ENCODE measurements at places on chromosomes 3 and 15.

GRCh38 chr3:89216016-89216739 lies 108.8 kb downstream of the EPHA3 start:
- DNase-seq = no peak

DNA sequence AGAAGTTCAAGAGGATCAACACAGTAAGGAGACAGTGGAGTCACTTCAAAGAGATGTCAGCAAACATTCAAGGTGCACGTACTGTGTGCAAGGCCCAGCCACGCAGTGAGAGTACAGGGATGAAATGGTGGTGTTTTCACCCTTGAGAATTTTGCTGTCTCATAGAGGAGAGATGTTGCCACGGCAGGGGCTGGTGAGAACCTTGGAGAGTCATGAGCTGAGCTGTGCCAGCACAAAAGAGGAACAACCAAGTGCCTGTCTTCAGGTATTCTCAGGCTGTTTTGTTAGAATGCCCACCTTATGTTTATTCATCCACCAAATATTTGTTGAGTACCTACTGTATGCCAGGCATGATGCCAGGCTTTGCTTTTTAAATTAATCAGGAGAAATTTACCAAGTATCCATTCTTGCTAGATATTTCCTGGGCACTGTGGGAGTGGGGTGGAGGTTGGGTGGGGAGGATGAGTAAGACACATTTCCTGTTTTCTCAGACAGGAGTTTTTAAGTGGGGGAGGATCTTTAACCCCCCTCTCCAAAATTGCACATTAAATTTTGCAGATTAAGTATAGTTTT lies 72.6 kb downstream of the SLC6A11 start:
- no peak for DNase-seq

DNA sequence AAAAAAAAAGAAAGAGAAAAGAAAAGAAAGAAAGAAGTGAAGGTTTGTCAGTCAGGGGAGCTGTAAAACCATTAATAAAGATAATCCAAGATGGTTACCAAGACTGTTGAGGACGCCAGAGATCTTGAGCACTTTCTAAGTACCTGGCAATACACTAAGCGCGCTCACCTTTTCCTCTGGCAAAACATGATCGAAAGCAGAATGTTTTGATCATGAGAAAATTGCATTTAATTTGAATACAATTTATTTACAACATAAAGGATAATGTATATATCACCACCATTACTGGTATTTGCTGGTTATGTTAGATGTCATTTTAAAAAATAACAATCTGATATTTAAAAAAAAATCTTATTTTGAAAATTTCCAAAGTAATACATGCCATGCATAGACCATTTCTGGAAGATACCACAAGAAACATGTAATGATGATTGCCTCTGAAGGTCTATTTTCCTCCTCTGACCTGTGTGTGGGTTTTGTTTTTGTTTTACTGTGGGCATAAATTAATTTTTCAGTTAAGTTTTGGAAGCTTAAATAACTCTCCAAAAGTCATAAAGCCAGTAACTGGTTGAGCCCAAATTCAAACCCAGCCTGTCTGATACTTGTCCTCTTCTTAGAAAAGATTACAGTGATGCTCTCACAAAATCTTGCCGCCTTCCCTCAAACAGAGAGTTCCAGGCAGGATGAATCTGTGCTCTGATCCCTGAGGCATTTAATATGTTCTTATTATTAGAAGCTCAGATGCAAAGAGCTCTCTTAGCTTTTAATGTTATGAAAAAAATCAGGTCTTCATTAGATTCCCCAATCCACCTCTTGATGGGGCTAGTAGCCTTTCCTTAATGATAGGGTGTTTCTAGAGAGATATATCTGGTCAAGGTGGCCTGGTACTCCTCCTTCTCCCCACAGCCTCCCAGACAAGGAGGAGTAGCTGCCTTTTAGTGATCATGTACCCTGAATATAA lies 2.0 kb downstream of the B2M start:
- DNase-seq = no peak

DNA sequence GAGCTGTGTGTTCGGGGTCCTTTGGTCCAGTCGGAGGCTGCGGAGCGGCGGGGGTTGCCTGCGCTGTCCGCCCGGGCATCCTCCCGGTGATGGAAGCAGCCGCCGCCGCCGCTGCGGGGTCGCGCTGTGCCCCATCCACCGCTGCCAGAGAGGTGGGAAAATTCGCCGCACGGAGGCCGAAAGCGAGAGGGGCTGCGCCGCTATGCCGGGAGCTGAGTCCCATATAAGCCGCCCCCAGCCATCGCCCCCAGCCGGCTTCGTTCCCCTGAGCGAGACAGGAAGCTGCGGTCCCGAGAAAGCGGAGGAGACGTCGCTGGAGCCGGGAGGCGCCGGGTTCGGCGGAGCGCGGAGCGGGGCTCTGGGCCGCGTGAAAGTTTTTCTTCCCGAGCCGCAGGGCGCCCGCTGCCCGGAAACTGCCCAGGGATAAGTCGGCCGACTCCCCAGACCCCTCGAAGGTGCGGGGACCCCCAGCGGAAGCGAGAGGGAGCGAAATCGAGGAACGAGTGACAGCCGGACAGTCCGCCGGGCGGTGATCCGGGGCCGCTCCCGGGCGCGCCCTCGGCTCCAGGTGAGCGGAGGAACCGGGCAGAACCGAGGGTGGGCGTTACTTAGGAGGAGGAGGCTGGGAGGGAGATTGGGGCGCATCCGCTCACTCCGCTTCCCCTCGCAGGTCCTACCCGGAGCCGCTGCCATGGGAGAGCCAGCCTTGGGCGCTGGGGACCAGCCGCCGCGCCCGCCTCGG lies 574 bp downstream of the CHST2 start:
- DNase-seq = no peak

DNA sequence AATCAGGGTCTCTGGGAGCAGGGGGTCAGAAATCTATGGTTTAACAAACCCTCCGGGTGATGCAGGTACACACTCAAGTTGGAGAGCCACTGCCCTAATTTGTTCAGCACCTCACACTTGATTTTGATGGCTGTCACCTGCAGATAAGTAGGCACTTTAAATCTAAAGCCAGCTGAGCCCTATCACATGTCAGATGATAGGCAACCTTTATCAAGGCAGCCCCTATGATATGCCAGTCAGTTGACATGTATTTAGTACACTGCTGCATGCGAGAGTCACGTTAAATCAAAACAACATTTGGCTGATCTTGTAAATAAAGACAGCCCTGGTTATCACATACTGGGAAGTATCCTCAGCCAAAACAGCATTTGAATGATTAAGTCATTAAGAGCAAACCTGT lies 104.4 kb upstream of the MCTP2 start:
- no peak for DNase-seq

- DNase-seq = no peak
Measured at GRCh38 chr15:33738941-33739664, 229.2 kb upstream of the CHRM5 start.

- no peak for DNase-seq
Measured at GRCh38 chr3:63295356-63295755, 17.2 kb downstream of the SYNPR start.

DNA sequence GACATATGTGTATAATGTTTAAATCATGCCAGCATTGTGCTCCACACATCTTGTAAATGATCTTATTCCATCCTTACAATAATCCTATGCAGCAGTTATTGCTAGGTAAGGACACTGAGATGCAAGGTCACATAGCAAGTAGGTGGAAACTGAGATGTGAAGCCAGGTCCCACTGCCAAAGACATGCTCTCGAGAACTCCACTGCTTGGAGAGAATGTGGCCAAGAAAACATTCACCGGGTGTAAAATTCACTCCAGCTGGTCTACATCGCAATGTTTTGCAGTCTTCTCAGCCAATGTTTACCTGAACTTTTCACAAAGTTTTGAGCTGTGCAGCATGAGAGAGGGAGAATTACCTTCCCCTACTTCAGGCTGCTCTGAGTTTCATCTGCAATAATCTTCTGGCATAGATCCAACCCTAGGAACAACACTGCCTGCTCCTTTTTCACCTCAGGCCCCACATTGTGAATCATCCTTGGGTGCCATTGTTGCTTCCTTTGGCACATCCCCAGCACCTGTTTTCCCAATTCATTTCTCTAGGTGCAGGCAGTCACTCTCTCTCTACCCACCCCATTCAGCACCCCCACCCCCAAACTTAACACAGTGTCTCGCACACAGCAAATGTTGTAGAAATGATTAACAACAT lies 53.5 kb upstream of the PRTG start:
- DNase-seq = no peak

GRCh38 chr3:60827666-60828065 lies 423.6 kb downstream of the FHIT start:
- DNase-seq = no peak

DNA sequence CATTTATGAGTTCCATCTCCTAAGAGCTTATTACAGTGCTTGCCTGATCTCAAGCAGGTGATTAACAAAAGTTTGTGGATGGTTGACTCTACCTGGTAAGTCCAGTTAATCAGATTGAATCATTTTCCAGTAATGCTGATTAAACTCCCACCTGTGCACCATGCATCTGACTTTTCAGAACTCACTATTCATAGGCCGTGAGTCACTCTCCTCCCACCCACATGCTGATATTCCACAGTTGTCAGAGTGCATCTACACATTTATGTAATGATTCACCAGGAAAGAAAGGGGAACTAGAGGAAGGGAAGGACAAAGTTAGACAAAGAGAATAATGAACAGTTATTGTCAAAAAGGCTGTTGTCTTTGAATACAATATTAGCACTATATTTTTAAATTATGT lies 106.2 kb upstream of the UBE3A start:
- peak; percentile 25 for DNase-seq

- DNase-seq = no peak
Measured at GRCh38 chr3:37236024-37236423, 61.6 kb upstream of the LRRFIP2 start.

DNA sequence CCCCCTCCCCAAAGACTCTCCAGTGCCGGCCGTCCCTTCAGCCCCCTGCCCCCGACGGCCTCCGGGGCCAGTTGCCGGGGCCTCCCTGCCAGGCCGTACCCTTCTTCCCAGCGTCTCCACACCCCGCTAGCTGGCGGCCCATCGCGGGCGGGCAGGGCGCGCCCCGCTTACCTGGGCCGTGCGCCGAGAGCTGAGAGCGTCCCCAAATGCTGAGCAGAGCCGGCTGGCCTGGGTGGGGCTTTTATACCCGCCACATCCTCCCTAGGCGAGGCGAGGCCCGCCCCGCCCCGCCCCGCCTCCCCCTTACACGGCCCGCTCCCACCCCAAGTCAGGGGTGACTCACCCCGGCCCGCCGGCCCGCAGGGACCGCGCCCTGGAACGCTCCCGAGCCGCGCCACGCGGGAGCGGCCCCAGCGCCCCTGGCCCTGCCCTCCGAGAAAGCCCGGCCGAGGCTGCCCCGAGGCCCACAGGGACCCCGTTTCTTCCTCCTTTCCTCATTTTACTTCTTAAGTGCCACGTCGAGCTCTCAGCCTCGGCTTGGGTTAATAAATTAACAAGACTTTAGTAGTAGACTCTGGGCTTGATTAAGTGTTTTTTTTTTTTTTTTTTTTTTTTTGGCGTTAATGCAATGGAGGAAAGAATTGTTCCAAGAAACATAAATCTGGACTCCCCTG lies at the start of gene ANXA2:
ANXA2 (minus strand) TSS at position 215 of the 674 bp plus-strand sequence. CDS start 11,911 bp downstream, outside the sequence.
- no peak for DNase-seq

- DNase-seq = no peak
Measured at GRCh38 chr3:60760145-60760544, 491.1 kb downstream of the FHIT start.

DNA sequence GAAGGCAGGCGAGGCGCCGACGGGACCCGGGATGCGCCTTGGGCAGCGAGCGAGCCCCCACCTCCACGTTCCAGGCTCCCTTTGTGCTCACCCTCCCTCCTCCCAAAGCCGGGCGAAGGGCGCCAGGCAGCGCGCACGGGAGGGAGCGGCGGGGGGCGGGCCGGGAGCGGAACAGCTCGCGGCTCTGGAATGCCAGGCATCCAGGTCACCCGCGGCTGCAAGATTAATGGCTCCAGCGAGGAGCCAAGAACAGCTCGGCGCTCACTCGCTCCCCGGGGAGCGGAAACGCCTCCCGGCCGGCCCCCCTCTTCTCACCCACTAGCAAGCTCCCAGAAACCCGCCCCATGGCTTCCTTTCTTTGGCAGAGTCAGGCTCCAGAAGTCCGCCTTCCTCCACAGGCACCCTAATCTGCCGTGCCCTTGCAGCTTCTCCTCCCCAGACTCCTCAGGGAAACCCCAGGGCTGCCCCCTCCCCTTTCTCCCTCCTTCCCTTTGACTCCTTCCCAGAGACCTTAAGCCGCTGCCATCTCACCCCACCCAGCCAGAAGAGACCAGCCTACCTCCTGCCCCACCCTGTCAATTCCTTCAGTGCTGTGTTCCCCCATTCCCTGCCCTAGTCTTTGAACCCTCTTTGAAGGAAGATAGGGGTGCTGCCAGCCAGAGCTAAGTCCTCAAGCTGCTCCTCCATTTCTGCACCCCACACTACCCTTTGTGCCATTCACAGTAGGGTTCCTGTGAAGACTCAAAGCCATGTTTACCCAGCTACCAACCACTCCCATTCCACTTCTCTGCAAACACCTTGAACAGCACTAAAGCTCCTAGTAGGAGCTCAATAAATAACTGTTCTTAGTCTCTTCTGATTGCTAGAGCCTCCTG lies 9.9 kb downstream of the AMOTL2 start:
- peak; percentile 39 for DNase-seq

DNA sequence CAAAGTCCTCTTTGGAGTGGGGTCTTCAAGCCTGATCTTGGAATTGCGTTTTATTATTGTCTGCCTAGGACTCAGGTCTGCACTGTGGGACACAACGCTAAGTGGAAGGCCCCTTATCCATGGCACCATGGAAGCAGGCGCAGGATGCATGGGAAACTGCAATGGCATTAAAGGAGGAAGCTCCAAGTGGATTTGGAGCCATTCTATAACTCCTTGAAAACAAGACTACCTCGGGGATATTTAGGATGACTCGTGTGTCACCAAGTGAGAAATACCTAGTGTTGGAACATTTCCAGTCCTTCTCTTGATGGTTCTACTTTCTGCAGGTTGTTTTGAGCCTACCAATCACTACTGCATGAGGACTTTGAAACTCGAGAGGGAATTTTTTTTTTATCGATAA lies 126.6 kb upstream of the ZBED2 start:
- no peak for DNase-seq

- no peak for DNase-seq
Measured at GRCh38 chr3:172316758-172317157, 131.5 kb downstream of the GHSR start.

DNA sequence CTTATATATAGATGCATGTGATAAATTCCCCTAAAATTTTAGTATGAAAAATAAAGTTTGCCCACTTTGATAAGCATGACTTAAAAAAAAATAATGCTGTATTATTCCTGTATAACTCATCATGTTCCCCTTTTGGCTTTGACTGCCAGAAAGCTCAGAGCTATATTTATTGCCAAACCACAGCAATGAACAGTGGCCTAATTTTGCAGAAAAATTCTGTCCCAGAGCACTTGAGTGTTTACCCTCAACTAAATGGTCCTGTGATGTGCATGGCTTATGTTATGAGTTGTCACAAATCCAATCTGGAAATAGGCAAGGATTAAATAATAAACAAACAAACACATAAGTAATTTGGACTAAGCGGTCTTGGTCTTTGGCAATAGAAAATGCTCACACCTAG lies 276.7 kb downstream of the SLC9A9 start:
- DNase-seq = no peak

DNA sequence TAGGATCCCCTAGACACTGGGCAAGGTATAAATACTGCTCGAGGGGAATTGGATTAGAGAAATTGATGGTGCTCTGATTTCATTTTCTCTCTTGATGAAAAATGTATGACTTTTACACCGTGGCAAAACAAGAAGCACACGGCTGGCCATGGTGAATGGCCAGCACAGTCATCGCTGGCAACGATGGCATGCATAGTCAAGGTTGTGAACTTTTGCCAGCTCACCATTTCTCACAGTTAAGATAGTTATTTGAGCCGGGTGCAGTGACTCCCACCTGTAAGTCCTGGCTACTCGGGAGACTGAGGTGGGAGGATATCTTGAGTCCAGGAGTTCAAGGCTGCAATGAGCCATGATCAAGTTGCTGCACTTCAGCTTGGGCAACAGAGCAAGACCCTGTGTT lies 95.4 kb downstream of the HMG20A start:
- no peak for DNase-seq

Measured in epithelial cell of proximal tubule (primary cell).